ENCODE measurements at places on chromosomes 11 and 22.

DNA sequence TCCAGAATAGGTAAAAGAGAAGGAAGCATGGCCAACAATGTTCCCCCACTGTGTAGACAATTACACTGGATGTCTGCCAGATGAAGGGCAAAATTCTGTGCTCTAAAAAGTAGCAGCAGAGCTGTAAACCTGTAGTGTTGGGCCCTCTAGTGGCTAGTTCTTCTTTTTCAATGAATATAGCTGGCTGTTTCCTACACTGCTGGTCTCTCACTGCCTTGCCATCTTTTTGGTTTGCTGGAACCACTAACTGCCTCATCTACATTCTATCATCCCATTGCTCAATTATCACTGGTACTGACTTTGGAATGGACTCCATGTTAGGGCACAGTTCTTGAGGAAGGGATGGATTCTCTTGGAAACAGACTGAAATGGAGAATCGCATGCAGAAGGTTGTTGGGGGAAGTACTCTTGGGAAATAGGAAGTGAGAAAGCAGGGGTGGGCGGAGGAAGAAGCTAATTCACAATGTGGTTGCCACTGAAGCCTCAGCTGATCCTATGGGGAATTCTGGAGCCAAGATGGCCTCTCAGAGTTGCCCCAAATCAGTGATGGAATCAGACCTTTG lies 17.9 kb downstream of the KCNE3 start:
- peak; percentile 89 for DNase-seq

DNA sequence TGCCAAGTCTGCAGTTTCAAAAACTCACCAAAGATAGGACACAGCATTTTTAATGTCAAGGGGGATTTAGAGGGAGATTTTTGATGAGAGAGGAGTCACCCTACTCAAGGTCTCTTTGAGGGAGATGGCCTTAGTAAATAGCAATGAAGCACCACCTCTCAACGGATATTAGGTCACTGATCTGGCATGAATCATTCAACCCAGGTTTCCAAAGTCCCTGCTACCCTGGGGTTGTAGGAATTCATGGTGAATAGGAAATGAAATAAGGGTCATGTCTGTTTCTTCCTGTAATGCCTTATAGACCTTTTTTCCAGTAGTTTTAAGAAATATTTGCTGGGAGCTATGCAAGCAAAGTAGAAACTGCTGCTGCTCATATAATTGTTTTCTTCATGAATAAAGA lies 2154.9 kb downstream of the LRRC4C start:
- no peak for DNase-seq

DNA sequence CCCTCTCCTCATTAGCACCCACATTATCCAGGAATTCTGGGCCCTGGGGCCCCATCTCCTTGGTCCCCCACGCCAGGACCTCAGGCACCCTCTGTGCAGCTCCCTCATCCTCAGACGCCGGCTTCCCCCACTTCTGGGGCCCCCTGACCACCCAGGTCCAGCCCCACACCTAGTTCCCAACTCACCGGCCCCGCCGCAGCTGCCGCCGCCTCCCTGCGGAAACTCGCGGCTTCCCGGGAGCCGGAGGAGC lies at the start of gene PCSK7:
PCSK7 (minus strand) TSS at position 232 of the 250 bp plus-strand sequence. CDS start 2,229 bp downstream, outside the sequence.
- no peak for DNase-seq

DNA sequence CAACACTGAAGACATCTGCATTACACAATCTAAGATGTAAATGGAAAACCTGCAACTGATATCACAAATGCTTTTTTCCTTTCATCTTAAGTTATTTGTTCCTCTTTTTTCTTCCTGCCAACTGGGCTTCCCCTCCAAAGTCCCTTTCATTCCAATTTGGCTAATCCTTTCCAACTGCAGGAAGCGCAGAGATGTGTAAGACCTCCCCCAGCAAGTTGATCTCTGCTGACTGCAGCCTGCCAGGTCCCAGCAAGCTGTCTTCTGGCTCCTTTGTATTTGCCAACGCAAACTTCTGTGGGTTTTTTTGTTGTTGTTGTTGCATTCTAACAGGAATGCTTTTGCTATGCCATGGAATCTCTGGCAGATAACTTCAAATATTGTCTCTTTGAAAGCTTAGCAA lies 38.5 kb upstream of the LRRC4C start:
- DNase-seq = peak; percentile 24

DNA sequence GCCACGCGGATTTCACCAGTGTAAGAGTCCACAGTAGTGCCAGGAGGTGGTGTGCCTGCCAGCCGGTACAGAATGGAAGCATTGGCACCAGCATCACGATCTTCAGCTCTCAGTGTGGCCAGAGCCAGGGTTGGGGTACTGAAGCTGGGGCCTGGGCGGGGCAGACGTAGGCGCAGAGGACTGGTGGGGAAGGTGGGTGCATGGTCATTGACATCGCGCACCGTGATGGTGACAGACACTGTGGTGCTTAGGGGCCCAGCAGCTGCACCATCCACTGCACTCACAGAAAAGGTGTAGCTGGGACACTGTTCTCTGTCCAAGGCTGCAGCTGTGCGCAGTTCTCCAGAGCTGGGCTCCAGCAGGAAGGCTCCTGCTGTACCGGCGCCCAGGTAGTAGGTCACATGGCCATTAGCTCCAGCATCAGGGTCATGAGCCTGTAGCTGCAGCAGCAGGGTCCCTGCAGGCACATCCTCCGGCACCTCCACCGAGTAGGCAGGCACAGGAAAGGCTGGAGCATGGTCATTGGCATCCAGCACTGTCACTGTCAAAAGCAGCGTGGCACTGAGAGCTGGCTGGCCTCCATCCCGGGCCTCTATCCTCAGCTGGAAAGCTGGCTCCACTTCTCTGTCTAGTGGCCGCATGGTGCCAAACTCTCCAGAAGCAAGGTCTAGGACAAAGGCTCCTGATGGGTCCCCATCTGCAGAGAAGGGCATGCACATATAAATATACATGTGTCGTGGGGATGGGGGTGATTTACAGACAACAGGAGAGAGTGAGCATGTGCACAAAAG lies 7.9 kb upstream of the TPP1 start:
- DNase-seq = no peak

DNA sequence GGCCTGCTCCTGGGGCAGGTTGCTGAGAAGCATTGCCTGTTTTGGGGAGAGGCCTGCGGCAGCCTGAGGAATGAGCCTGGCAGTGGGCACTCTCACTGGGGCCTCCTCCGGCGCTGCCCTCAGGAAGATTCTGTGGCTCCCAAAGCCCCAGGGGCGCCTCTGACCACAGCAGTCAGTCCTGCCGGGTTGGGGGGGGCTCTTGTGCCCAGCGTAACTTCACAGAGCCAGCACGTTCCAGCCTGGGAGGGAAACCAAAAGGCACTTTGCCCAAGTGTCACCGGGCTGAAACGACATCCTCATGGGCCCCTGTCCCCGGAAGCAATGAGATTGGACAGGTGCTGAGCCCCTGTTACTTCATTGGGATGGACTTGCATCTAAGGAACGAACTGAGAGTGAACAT lies 4.3 kb upstream of the LRP5 start:
- no peak for DNase-seq

- no peak for DNase-seq
Measured at GRCh38 chr11:123107945-123108495, 46.1 kb upstream of the HSPA8 start.

GRCh38 chr11:13225038-13226001 lies 52.3 kb upstream of the BMAL1 start:
- DNase-seq = no peak

GRCh38 chr11:26105762-26106423 lies 226.0 kb upstream of the ANO3 start:
- DNase-seq = no peak
